ENCODE measurements at places on chromosomes 2 and 18.
A peak's percentile ranks its signal among the peaks of the same experiment; 100 is the strongest.

DNA sequence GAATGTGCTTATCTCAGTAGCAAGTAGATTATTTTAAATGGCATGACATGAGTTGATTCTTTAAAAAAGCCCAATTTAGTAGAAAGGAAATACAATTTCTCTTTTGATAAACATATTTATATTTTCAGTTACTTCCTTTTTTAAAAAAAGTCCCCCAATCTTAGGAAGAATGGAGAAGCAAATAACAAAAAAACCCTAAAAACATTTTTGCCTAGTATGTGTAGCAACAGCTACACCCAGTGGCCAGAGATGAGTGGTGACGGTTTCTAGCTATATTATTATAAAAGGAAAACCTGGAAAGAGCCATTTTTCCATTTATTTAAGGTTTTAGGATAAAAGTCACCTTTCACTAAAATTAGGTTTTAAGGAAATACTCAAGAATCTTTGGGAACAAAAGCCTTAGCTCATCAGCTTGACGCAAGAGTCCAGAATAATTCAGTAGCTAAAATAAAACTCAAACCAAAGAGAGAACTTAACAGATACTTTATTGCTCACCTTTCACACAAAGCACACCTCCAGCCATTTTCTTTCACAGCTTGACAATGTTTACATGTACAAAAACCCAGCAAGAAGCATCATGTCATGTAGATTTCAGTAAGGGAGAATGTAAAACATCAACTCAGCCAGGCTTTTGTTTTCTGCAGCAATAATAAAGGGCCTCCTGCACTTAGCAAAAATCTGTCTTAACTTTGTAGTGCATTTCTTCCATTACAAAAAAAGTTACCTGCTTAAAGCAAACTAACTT is 15.7 kb downstream of the FAM98A start:
- peak; percentile 70 for DNase-seq

DNA sequence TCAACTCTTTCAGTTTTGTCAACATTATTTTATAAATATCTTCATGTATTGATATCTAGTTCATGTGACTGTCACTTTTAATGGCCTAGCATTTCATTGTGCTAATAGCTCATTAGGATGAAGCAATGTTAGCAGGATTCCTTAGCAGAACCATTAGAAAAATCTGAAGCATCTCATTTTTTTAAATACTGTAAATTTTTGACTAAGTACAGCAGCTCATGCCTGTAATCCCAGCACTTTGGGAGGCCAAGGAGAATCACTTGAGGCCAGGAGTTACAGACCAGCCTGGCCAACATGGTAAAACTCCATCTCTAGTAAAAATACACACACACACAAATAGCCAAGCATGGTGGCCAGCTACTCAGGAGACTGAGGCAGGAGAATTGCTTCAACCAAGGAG is 15.6 kb upstream of the ANTXR1 start:
- DNase-seq, result no peak

- no peak for DNase-seq
Observed at GRCh38 chr2:218257390-218257981, 3.3 kb upstream of the GPBAR1 start.

GRCh38 chr2:27922842-27923241 is 32.3 kb downstream of the BABAM2 start:
- no peak for DNase-seq

DNA sequence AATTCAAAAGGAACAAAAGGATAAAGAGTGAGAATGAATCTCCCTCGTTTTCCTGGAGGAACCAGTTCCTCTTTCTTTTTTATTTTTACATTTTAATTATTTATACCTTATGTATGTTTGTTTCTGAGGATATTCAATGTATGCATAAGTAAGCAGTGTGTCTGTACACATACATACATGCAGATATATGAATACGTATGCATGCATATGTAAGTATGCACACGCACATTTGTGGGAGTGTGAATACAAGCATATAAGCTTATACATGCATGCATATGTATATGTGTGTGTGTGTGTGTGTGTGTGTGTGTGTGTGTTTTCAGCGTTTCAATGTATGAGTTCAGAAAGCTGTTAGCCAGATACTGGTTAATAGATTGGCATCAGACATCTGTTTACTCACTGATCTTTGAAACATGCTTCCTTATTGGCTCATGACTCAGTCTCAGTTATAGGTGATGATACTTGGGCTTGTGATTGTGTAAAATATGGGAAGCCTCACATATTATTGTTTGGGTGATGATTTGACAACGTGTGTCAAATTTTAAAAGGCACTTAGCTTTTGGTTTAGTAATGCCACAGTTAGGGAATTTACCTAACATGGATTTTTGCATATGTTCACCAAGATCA is 279.7 kb upstream of the TRIB2 start:
- no peak for DNase-seq

GRCh38 chr2:126850940-126851339 is 47.8 kb upstream of the TEX51 start:
- DNase-seq, result no peak

- DNase-seq, result no peak
Observed at GRCh38 chr2:8300216-8300615, 381.6 kb upstream of the ID2 start.

DNA sequence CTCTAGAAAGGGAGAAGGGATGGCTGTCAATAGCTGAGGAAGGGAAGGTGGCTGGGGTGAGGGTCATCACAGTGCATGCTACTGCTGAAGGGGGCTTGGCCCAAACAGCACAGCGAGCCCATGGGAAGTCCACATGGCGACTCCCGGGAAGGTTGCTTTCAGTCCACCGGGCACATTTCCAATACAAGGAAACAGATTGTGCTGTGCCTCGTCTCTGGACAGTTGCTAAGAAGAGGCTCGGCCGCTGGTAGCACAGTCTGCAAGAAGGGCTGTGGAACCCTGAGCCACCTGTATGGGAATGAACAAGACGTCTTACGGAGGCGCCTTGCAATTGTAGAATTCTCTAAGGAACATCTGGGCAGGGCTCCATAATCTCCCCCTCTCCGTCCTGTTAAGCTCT is 123.1 kb downstream of the CELF4 start:
- no peak for DNase-seq

DNA sequence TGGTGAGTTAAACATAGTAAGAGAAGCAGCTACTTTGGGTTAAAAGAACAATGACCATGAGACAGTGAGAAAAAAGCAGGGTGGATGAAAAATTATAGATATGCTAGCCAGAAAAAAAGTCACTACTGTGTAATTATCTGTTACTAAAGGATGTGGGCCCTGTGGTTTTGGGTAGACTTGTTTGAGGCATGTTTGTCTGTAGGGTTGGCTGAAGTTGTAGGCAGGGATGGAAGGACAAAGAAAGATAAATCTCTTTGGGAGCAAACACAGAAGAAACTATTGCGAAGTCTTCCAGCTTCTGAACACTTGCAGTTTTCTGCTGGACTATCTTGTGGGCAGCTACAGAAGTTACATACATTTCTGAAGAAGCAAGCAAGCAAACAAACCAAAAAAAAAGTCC is 28.2 kb downstream of the RND3 start:
- no peak for DNase-seq

- no peak for DNase-seq
Observed at GRCh38 chr2:131588152-131588873, 60.6 kb downstream of the CCDC74A start.

- no peak for DNase-seq
Observed at GRCh38 chr2:161426455-161426921, 10.4 kb downstream of the TBR1 start.

DNA sequence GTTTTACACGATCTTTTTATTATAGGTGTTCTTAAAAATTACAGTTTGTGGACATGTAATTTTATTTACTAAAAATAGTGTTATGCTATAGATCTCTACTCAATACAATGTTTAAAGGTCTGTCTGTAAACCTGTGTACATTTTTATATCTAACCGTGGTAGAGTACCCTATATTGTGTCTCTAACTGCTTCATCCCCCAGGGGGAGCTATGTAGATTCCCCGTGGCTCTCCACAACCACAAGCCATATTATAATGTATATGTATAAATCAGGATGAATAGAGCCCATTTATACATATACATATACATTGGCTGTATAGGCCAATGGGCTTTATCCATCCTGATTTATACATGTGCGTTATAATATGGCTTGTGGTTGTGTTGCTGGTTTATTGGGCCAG is 59.4 kb downstream of the ADAM23 start:
- no peak for DNase-seq

DNA sequence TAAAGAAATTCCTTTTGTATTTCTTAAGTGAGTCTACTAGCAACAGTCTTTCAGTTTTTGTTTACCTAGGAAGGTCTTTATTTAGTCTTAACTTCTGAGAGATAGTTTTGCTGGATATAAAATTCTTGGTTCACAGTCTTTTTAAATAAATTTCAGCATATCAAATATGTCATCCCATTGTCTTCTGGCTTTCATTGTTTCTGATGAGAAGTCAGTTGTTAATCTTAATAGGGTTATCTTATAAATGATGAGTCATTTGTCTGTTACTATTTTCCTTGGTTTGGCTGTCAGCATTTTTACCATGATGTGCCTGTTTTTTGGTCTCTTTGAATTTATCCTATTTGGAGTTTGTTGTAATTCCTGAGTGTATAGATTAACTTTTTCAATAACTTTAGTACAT is 129.3 kb downstream of the FAM210A start:
- no peak for DNase-seq

Data from eye (tissue), 1 donor.